ENCODE measurements at places on chromosomes 5 and 9.

DNA sequence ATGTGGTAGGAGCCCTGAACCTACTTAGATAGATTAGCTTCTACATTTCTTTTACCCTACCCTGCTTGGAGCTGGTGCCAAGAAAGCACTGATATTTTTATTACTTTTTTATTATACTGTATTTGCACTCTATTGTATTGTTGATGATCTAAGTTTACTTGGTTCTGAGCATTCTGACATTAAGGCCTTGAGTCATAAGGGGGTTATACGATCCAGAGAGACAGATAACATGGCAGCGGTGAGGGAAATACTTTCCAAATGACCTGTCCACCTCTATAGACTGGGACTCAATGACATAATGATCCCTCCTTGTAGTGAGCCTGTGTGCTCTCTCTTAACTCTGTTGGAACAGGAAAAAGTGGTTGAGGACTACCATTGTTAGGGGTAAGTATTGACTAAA is 176.3 kb downstream of the MAN2A1 start:
- DNase-seq, result no peak

GRCh38 chr5:148760945-148761638 is 65.3 kb upstream of the ADRB2 start:
- DNase-seq, result no peak

DNA sequence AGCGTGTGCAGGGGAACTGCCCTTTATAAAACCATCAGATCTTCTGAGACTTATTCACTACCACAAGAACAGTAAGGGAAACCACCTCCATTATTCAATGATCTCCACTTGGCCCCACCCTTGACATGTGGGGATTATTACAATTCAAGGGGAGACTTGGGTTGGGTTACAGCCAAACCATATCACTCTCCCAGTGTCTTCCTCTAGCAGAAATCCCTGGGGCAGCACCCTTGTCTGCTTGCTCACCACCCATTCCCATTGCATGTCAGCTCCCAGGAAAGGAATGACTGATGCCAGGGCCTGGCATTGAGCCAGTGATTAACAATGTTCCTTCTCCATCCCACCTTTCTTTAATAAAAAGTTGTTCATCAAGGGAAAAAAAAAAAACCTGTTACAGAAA is 199.0 kb downstream of the IRX1 start:
- DNase-seq, result no peak

GRCh38 chr5:9670371-9670770 is 40.2 kb upstream of the TAS2R1 start:
- no peak for DNase-seq

- DNase-seq, result peak; percentile 36
These were observed 54.0 kb downstream of the SECISBP2 start for GRCh38 chr9:89372230-89372816.

DNA sequence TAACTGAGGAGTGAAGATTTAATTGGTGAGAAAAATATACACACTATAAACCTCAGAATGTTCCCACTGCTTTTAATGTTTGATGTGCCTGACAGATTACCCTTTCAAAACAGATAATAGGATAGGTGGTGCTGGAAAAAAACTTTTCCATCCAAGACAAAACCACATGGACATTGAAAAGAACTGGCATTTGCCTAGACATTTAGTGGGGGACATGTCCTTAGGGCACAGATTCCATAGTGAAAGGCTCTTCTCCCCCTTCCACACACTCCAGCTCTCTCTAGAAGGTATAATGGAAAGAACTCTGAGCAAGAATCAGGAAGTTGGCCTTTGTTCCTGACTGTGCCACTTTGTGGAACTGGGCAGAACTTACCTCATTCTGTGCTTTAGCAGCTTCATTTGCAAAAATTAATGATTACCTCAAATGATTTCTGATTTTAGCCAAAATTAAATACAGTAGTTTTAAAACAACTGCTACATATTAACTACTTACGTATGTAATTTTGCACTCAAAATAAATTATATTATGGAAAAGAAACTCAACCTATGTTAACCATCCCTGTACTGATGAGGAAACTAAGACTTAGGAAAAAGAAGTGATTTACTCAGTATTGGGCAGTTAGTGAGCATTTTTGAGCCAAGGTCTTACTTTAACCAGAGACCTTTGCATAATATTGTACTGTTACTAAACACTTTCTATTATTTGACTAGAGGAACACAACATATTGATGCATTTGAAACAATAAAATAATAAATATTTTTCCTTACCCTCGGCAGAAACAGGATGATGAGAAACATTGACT is 43.3 kb downstream of the TMC1 start:
- DNase-seq, result no peak

DNA sequence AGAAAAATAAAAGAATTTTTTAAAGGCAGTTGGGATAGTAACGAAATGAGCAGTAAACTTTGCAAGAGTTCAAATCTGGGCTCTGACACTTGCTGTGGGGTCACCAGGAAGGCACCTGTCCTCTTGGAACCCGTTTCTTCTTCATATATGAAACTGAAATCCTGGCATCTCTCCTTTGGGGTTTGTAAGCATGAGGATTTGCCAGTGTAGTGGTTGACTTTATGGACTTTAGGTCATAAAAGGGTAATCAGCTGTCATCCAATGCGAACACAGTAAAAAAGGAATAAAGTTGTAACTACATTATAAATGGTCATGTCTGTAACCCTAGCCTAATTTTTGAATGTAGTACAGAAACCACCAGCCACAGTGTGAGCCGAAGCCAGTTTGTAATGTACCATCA is 1.3 kb downstream of the RAB14 start:
- DNase-seq, result no peak

GRCh38 chr5:43412156-43412555 is at the start of gene CCL28:
Gene CCL28, minus strand, starts transcription at chr5:43412391. Its CDS starts 75 bp downstream, at chr5:43412316.
- DNase-seq, result no peak

GRCh38 chr5:108798513-108799265 is 51.0 kb downstream of the FER start:
- no peak for DNase-seq

DNA sequence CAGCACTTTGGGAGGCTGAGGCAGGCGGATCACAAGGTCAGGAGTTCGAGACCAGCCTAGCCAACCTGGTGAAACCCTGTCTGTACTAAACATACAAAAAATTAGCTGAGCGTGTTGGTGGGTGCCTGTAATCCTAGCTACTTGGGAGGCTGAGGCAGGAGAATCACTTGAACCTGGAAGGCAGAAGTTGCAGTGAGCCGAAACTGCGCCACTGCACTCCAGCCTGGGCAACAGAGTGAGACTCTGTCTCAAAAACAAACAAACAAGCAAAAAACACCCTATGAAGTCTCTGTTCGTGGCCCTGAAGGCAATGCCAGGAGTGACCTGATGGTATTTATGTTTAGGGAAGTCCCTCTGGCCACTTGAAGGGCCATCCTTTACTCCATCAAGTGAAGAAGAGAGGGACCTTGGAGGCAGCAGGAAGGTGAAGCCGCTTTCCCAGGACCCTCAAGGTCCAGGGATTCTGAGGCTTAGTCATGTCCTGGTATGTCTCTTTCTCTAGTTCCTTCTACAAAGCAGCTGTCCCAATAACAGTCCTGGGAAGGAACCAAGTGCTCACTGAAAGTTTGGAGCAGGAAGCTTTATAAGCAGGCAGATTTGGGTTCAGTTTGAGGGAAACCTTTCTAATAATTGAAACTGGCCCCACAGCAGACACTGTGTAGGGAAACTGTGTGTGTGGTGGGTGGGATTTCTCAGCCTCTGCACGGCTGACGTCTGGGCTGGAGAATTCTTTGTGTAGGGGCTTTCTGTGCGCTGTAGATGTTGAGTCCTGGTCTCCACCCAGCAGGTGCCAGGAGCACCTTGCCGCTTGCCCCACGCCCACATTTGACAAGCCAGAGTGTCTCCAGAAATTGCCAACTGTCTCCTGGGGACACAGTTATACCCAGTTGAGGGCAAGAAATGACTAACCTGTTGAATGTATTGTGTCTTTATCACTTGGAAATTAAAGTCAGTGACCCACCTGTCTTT is 12.5 kb downstream of the PHF2 start:
- no peak for DNase-seq

DNA sequence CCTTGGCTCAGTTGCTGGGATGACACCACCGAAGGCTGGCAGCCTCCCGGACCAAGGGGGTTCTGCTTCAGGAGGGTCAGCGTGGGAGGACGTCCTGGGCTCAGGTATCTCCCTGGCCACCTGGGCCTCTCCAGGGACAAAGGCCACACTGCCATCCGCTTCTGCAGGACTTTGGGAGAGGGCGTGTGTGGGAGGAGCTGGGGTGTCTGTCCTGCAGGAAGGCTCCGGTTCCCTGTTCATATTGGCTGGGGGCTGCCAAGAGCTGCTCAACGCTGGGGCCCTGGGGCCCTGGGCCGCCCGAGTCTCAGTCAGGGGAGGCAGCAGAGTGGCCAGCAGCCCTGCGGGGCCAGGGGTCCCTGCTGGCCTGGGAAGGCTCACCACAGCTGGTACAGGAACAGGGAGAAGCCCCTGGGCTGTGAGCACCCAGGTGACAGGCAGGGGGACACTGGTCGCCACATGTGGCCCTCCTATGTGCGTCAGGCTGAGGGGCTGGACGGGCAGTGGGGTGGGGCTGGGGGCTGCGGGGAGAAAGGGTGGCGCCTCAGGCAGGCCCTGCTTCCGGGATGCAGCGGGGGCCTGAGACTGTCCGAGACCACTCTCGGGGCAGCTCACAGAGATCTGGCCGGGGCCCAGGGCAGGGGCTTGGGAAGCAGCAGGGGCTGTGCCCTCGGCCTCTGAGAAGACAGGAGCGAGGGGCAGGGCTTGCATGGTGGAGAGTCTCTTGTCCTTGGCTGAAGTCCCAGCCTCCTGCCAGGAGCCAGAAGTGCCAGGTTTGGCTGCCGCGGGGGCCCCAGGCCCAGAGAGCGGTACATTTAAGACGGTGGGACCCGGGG is 4.9 kb upstream of the CARD9 start:
- no peak for DNase-seq

DNA sequence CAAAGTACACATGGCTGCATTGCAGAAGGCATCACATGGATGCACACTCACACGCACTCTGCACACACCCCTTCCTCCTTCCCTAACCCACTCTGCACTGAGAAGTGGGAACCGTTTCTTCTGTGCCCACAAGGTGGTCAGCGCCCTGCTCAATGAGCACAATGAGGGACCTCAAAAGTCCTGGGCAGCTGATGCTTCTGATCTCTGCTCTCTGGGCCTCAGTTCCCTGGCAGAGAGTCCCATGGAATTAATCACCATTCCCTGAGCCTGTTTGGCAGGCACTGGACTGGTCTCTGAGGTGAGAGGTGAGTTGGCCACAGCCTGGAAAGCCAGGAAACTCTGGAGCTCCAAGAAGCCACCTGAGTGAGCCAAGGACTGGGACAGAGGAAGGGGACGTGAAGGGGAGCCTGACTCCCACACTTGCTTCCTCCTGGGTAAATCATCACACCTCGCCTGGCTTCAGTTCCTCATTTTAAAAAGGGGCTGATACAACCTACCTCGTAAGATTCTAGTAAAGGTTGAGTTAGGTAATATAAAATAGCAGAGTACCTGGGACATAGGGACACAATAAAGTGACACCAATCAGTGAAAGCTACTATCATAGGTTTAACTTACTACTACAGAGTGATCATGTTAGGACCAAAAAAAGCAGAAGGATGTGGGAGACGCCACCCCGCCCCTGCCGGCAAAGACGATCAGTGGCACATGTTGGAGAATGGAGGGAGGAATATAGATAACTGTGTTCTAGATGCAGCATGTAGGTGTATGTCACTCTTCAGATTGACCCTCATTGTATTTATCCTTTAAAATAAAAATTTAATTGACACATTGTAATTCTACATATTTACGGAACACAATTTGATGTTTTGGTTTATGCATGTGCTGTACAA is 21.1 kb upstream of the IGFBPL1 start:
- DNase-seq, result no peak

GRCh38 chr5:135437796-135438560 is 9.2 kb downstream of the DCANP1 start:
- no peak for DNase-seq

DNA sequence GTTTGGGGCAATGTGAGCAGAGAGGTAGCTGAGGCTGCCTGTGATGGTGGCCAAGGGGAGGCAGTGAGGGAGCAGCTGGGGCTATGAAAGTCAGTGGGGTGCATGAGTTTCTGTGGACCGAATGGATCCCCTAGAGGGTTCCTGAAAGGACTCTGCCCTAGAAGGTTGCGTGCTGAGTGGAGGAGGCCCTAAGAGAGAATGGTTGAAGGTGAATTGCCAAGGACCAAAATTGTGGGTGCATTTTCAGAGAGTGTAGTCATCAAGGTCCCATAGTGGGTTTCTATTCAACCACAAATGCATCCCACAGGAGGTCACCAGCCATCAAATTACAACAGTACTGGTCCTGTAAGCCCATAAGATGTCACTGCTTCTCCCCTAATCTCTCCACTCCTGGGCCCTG is 298.3 kb downstream of the CDK5RAP2 start:
- no peak for DNase-seq

GRCh38 chr9:90970608-90971007 is 169.0 kb downstream of the SYK start:
- DNase-seq, result no peak

GRCh38 chr9:121326130-121326838 is 43.8 kb downstream of the STOM start:
- DNase-seq, result no peak

DNA sequence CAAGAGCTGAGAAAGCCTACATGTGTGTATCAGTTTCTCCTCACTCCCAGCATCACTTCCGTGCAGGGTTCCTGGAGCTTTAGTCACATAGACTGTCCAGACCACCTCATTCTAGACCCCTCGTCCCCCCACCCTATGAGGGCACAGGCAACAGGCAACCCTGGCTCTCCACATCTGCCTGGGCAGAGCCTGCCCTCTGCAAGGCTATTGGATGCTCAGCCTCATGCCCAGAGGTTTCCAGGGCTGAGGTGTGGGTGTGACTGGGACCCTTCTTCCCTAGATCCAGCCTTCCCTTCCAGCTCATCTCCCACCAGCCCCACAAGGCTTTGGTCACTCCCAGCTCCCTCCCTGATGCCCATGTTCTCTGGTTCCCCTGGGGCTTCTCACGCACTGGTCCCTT is 161.4 kb downstream of the PAX5 start:
- no peak for DNase-seq

DNA sequence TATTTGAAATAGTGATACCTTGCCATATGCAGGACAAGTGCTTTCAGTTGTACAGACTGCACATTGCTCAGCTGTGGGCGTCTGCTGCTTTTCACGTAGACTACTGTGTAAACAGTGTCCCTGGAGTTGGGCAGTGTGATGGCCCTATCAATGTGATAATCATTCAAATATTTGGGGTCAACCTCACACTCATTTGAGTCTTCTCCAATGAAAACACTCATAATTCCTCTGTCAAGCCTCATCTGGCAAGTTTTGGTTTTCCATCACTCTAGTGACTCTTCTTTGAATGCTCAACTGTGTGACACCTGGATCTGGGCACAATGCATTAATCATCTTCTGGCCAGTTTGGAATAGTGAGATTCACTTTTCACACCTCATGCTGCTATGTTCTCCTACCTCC is 64.4 kb downstream of the UGCG start:
- DNase-seq, result no peak
